Urothelium cell line (cell line): ENCODE measurements at places on chromosomes 6 and 20.

- DNase-seq, result no peak
These were observed 141.6 kb upstream of the SLC24A3 start for GRCh38 chr20:19070681-19071445.

GRCh38 chr6:111848262-111848812 is 24.9 kb downstream of the FYN start:
- no peak for DNase-seq

GRCh38 chr20:64268174-64268573 is 12.6 kb downstream of the PCMTD2 start:
- no peak for DNase-seq

DNA sequence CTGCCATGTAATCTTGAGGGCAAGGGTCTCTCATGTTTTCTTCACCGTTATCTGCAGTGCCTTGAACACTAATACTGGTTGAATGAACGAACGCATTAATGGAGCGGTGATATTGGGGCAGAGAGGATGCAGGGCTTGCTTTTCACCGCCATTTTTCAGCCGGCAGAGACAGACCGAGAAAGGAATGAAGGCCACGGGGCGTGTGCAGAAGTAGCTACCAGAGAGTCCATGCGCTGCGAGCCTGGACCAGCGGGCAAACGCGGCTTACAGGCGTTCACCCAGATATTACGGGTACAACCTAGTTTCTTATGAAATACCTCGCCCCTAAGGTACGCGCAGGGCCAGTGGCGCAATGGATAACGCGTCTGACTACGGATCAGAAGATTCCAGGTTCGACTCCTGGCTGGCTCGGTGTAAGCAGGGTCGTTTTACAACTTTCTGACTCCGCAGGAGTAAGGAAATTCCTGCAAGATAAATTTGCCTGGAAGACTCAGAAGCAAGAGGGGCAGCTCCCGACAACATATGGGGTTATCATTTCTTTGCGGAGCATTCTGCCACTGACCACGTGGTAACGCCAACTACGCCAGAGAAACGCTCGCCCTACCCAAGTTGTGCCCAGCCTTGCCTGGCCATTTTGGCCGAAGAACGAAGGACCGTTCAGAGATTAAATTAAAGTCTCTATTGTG is 863 bp upstream of the HMGN4 start:
- peak; percentile 80 for DNase-seq
